ENCODE measurements at places on chromosomes 6 and 20.

DNA sequence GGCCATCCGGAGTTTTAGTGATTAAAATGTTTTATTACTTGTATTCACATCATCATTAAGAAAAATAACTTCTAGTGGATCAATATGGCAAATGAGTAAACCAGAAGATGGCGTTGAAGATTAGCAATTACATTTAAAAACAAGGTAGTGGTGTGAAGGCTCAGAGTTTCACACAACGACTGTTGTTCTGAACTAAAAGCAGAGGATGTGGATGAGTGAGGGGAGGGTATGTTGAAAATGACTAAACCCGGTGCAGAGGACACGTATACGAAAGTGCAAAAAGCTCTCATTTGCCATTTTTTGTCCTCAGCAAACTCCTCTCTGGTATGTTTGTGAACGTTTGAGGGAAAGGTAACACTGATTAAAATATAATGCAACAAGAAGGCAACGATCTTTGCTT, 1.9 kb upstream of the IRF4 start:
- DNase-seq: no peak

DNA sequence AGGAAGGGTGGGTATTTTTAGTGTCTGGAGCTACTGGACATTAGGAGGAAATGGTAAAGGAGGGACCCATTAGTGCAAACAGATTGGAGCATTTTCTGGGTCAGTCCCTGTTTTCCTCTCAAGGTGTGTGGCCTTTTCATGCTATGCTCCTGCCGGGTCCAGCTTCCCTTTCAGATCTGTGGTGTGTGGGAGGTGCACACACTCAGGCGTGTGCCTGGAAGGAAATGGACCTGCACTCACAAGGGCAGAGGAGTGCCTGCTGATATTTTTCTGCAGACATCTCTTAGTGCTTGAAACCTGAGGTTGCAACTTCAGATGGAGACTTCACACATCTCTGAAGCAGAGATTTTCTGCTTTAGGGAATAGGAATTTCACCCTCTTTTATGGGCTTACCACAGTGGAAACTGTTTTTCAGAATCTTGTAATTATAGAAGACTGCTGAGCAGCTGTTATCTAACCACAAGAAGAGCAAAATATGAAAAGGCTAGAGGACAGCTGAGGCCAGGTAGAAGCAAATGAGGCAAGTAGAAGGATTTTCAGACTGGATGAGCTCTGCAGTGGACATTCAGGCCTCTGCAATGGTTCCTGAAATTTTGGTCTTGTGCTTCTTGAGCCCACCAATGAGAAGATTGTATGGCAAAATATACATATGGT, 764.3 kb downstream of the QKI start:
- no peak for DNase-seq

GRCh38 chr20:41453010-41453950, 86.7 kb upstream of the EMILIN3 start:
- no peak for DNase-seq

DNA sequence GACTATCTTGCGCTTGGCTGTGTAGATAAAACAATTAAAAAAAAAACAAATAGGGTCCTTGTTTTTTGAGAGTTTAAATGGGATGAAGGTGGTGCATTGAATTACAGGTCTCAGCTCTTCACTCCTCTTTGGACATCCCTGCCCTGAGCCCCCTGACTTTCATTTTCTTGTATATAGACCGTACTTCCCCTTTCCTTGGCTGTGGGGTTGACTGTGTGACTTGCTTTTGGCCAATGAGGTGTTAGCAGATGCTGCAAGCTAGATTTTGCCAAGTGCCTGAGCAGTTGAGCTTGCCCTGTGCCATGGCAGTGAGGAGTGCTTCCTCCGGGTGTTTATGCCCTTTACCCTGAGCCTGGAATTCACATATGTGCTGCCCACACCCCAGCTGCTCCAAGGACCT, 386.1 kb upstream of the ZFP64 start:
- no peak for DNase-seq

DNA sequence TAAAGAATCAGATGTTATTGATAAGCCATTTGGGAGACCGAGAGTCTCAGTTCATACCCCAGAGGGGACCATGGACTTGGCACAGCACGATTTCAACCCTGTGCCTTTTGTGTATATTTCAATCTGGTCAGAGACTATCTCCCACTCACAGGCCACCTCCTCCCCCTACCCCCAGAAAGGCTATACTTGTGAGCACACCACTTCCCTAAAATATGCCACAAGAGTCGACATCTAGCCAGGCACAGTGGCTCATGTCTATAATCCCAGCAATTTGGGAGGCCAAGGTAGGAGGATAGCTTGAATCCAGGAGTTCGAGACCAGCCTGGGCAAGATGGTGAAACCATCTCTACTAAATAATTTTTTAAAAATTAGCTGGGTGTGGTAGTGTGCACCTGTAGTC, 13.6 kb upstream of the TCF15 start:
- no peak for DNase-seq

GRCh38 chr20:1616858-1617434, 2.9 kb downstream of the SIRPB1 start:
- no peak for DNase-seq

- DNase-seq: no peak
These were observed 739 bp downstream of the B3GAT2 start for GRCh38 chr6:70956191-70956450.
